ENCODE measurements at places on chromosomes 3 and 15.

DNA sequence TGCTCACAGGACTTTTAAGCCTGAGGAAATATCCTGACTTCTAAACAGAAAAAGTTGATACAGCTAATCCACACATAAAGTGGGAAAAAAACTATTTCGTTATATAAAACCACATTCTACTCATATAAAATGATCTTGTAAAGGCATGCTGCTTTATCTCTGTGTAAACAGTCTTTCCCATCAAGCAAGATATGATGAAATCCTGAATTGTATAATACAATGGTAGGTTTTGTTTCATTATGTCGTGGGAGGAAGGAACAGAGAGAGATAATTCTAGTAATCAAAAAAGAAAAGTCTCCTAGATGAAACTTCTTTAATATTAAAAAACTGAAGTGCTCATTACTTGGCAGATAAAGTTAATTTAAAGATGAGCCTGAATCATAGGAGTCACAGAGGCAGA, 92.6 kb upstream of the SNTN start:
- DNase-seq: no peak

DNA sequence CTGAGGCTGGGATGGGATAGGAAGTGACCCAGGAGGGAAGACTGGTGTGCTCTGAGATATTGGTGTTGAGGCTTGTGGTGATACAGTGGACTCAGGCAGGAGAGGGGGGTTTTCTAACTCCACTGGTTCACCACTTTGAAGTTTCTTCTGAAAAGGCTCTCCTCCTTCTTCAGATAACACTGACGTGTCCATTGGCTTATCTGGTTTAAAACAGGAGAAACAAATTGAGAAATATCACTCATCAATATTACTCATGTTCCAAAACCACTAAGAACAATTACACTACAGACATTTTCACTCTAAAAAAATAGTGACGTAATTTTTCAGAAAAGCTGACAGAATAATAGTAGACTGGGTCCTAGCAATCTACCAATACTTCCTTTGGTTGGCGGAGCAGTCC, 23.1 kb downstream of the TP53BP1 start:
- no peak for DNase-seq

- DNase-seq: no peak
These were observed 427.5 kb upstream of the ALCAM start for GRCh38 chr3:104939196-104939595.

- no peak for DNase-seq
These were observed 309.6 kb downstream of the UACA start for GRCh38 chr15:70453766-70454165.

- DNase-seq: no peak
These were observed 10.6 kb upstream of the PRKCI start for GRCh38 chr3:170211668-170212067.

Data from activated T-helper 1 cell treated with Interleukin-2 at 50 U/mL for 16 hours (primary cell).